ENCODE measurements at places on chromosomes 7 and 10.

GRCh38 chr7:147472556-147472955, 1118.0 kb upstream of the C7orf33 start:
- no peak for ATAC-seq

- no peak for ATAC-seq
These were observed 222.9 kb upstream of the AGK start for GRCh38 chr7:141328290-141328689.

GRCh38 chr7:96151889-96152288, 170.0 kb downstream of the SLC25A13 start:
- no peak for ATAC-seq

DNA sequence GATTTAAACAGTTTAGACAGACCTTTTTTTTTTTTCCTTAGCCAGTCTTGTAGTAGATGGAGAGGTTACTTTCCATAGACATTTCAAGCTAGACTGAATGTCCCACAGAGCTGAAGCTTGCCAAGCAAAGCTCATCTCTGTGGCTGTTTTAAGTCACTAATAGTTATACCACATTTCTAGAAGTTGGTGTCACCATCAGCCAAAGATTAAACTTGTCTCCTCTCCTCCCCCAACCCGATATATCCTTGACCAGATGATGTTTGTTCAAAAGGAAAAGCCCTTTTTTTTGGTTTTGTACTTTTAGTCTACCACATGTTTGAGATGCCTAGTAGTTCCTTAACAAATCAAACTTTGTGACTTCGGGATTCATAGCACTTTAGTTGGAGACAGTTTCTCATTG, 66.1 kb downstream of the ADD3 start:
- ATAC-seq = no peak

DNA sequence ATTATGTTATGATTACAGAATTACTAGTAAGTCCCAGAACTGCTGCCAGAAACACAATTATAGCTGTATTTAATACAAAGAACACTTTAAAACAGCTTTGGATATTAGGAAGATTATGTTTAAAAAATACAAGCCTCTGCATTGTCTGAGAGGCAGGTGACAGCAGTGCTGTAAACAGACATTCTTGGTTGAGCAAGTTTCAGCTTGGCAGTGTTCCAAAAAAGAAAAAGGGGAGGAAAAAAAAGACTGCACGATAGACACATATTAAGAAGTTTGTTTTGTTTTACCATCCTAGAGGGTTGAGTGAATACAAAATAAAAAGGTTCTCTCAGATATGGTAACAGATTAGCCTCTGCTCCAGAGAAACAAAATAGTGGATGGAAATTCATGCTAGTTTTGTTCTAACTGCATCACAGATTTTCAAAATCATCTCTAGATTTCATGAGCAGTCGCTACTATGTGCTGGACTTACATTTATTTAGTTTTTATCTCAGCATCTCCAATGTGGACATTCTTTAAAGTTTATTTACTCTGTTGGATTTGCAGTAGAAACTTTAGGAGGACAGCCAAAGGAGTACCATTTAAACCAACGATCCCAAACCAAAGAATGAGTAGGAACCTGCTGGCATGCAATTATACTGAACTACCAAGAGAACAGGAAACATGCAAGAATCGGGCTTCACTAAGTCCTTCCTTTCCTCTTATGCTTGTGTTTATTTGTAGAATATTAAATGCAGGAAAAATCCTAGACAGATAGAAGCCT, 9.0 kb downstream of the FAM204A start:
- no peak for ATAC-seq

- ATAC-seq = no peak
These were observed 19.3 kb downstream of the IL15RA start for GRCh38 chr10:5958077-5958476.

- no peak for ATAC-seq
These were observed 49.0 kb downstream of the TMEM270 start for GRCh38 chr7:73909996-73910395.

DNA sequence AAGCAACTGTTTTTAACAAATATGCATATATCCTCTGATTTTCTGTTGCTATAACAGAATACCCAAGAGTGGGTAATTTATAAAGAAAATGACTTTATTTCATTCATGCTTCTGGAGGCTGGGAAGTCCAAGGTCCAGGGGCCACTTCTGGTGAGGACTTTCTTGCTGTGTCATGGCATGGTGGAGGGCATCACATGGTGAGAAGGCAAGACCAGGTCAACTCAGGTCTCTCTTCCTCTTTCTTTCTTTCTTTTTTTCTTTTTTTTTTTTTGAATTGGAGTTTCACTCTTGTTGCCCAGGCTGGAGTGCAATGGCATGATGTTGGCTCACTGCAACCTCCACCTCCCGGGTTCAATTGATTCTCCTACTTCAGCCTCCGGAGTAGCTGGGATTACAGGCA, 303.0 kb upstream of the C7orf33 start:
- ATAC-seq = no peak

GRCh38 chr7:156194813-156195212, 382.6 kb upstream of the SHH start:
- no peak for ATAC-seq

- peak; percentile 69 for ATAC-seq
These were observed 19.8 kb downstream of the DNAJB12 start for GRCh38 chr10:72334825-72335393.

DNA sequence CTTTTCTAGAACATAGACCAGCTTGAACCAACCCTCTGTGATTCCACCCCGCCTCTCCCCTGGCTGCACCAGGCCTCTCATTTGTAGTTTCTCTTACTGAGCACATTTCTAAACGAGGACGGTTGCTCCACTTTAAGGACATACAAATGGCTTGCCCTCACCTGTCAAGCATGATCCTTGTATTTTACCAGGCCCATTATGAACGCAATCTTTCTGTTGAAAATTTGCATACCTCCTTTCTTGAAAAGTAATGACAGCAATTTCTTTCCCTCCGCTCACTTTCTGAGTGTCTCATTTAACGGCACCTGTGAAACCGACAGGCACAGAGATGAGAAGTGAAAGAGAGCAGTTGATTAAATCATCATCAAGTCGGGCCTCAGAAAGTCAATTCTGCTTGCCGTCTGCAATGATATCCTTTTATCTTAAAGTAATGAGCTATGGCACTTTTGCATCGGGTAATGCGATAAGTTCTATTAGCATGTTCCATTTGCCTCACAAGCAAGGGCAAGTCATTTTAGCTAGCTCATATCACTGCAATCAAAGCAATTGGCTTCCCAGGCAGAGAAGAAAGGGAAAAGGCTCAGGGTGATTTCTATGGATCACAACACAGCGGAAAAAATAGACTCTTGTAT, 705.6 kb upstream of the GALNT17 start:
- ATAC-seq = no peak

GRCh38 chr7:141415999-141416398, 135.2 kb upstream of the AGK start:
- no peak for ATAC-seq

- no peak for ATAC-seq
These were observed 215.3 kb downstream of the MAD1L1 start for GRCh38 chr7:2017481-2017891.

- peak; percentile 54 for ATAC-seq
These were observed 189.8 kb upstream of the IMMP2L start for GRCh38 chr7:111752022-111752582.

DNA sequence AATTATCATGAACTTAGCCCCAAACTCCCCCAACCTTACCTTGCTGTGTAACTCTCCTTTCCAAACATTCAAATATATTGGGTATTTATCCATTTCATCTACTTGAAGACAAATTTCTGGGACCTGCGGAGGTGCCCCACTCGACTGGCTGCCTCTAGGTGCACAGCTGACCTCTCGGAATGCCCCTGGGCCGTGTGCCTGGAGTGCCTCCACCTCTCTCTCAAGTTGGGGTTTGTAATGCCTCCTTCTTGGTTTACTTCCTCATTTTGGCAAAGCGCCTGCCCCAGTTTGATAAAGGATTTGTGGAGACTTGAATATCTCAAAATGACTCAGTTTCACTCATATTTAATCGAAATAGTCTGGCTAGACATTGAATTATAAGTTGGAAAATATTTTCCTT, 16.6 kb downstream of the ZNF777 start:
- no peak for ATAC-seq

DNA sequence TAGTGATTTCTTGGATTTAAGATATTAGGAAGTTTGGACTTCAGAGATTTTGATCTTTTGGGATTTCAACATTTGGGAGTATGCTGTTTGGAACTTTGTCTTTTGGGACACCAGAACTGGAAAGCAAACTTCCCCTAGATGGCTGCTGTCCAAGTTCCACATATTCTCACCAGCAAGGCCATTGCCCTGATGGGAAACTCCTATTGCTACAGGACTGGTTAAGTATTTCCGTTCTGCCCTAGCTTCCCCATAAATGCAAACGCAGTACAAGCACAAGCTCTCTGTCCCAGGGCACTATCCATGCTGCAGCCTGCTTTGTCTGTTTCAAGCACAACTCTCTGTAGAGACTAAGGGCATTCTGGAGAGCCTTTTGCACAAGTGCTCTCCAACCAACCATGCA, 79.3 kb upstream of the SLC25A13 start:
- ATAC-seq = no peak

GRCh38 chr7:151132461-151133205, 34.9 kb downstream of the GBX1 start:
- ATAC-seq = no peak

GRCh38 chr7:99253369-99253768, 19.3 kb upstream of the MYH16 start:
- ATAC-seq = no peak

DNA sequence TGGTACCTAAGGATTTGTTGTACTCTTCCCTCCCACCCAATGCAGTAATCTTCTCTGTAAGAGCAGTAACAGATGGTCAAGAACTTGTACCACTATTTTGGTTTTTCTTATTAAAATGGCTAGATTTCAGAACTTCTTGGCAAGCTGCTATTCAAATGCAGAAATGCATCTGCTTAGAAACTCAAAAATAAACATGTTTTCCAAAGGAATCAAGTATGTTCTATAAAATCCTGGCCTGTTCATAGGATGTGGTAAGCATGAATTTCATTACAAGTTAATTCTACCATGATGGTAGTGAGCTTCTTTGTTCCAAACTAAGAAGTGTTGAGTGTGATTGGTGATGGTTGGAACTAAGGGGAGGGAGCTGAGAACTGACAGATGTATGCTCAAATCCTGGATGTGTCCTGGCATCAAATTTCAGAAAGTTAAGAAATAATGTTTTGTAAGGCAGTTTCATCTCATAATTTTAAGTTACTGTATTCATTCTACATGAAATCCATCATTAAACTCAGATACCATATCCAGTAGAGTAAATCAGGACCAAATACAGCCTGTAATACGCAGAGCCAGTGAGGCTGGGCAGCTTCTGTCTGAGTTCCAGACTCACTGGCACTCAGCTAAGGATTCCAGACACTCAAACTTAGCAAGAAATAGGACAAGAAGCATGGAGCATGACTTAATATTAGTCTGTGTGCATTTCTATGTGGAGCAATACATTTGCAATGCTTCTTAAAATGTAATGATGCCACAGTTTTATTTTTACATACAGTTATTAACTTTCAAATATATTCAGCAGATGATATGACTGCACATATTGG, 119.6 kb downstream of the TES start:
- ATAC-seq = no peak

DNA sequence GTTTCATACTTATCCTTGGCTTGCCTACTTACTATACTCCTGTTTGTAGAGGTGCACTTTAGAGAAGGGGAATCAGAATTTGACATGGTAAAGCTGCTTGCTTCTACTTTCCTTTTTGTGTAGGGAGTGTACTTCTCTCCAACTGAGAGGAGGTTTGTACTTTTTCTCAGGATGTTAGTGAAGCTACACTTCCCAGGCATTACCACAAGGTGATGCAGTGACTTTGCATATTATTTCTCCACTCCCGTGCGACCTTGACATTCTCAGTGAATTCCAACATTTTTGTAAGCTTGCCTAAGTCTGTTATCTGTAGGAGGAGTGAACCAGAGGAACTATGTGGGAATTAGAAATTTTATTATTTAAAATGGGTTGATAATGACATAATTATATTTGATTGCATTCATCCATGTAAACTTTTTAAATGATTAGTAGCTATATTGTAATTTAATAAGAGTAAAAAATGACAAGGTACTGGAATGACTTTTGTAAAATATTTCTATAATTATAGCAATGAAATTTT, 5.2 kb downstream of the TAX1BP1 start:
- ATAC-seq = no peak

DNA sequence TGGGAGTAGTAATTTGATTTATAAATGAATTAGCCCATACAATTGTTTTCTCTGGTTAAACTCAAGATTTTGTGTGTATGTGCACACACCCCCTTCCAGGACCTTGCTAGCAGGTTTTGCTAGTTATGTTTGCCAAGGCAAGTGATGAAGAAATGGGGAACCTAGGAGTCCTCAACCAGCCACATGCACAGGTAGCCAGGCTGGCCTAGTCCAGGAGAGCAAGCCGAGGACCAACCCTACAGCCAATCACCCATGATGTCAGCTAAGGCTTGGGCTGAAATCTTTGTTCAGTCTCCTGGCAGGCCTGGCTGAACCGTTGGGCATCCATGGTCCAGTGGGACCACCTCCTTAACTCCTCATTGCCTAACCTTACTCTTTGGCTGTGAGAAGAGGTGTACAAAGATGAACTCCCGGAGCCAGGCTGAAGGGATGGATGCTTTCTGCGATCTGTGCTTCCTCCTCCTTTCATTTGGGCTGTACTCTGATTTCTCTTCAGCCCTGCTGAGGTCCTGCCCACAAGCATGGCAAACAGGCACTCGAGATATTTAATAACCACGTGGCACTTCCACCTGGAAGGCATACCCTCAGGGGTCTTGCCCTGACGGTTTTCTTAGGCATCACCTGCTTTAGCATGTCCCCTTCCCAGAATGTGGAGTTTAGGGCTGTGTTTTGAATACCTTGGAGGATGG, 22.1 kb downstream of the HNRNPA2B1 start:
- peak; percentile 15 for ATAC-seq

DNA sequence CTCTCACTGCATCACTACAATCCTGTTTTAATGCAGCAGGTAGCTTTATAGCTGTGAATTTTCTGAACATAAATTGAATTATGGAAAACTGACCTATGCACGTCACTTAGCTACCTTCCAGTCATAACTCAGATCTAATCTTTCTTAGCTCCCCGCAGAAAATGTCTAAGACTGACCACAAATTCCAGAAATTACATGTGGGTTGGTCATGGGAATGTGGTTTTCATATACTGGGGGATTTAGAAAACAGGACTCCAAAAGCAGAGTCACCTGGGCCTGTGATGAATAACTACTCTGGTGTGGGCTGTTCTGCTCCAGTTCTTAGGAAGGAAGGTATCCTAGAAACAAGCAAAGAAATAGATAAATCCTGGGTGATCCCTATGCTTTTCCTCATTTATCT, 178.4 kb upstream of the LRRTM3 start:
- peak; percentile 18 for ATAC-seq

All from activated T-helper 17 cell treated with anti-CD3 and anti-CD28 coated beads, Interleukin-2, amount 50 U/mL, for 72 hours (primary cell).